ENCODE measurements at places on chromosomes 4 and X.

DNA sequence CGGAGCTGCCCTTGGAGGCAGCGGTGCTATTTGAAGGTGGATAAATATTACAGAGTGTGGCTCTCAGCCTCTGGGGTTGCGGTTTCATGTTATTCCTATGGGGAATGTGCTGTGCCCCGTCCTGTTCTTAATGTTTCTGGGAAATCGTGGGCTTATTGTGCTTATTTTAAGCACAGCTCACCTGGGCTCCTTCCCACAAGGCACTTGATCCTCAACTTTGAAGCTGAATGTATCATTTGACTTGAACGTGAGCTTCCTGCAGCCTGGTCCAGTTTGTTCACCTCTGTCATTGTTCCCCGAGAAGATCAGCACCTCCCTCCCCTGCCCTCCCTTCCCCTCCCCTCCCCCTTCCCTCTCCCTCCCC, 3.9 kb downstream of the SORCS2 start:
- no peak for DNase-seq

GRCh38 chrX:66022632-66023384, 17.1 kb downstream of the VSIG4 start:
- DNase-seq = peak; percentile 28

GRCh38 chr4:148369919-148370318, 72.3 kb downstream of the NR3C2 start:
- no peak for DNase-seq

- no peak for DNase-seq
These were observed 1043.1 kb upstream of the PABPC4L start for GRCh38 chr4:135244696-135245095.

- DNase-seq = no peak
These were observed 776.6 kb upstream of the LCORL start for GRCh38 chr4:18798123-18798522.

- DNase-seq = no peak
These were observed 54.6 kb downstream of the FNIP2 start for GRCh38 chr4:158823461-158823873.
